ENCODE measurements at places on chromosomes 11 and 22.

GRCh38 chr11:76663486-76663810 is 7.1 kb downstream of the LRRC32 start:
- DNase-seq: no peak

DNA sequence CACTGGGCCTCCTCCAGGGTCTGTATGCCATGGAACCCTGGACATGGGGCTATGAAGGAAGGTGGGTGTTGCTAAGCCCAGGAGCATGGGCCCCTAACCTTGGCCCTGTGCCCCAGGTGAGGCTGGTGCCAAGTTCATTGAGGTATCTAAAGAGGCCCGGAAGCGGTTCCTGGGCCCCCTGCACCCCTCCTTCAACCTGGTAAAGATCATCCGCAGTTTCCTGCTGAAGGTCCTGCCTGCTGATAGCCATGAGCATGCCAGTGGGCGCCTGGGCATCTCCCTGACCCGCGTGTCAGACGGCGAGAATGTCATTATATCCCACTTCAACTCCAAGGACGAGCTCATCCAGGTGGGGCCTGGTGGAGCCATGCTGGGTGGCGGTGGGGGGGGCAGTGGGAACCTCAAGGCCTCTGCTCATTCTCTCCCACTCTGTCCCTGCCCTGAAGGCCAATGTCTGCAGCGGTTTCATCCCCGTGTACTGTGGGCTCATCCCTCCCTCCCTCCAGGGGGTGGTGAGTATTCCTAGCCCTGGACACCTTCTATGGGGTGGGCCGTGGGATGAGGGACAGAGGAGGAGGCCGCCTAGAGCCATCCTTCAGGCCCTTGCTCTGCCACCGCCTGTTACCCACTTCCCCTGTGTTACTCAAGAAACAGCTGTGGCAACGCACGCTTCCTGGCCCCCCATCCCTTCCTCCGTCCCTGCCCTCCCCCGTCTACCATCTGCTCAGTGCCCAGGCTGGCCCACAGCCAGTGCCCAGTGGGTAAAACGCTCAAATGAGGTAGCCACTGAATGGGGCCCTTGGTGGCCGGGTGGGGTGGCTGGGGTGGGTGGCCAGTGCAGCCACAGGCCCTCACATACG is 3.0 kb downstream of the PNPLA2 start:
- no peak for DNase-seq

DNA sequence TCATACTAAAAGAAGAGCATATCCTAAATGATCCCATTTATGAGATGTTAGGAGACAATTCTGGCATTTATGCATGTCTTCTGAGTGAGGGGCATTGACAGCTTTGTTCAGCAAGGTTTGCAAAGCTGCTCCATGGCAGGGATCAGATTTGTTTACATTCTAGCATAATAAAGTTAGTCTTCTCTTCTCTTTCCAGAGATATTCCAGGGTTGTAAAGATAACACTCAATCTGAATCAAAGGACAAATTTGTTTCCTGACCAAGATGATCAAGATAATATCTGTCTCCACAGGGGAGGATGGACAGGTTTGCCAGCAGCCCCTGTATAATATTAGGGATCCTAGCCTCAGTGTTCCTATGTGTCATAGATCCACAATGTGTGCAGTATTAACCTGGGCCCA is 77.5 kb upstream of the ZC3H12C start:
- DNase-seq: no peak

GRCh38 chr11:124174001-124174583 is 9.1 kb upstream of the OR10D3 start:
- peak; percentile 68 for DNase-seq

GRCh38 chr11:17479284-17480214 is 2.9 kb upstream of the ABCC8 start:
- DNase-seq: peak; percentile 51

DNA sequence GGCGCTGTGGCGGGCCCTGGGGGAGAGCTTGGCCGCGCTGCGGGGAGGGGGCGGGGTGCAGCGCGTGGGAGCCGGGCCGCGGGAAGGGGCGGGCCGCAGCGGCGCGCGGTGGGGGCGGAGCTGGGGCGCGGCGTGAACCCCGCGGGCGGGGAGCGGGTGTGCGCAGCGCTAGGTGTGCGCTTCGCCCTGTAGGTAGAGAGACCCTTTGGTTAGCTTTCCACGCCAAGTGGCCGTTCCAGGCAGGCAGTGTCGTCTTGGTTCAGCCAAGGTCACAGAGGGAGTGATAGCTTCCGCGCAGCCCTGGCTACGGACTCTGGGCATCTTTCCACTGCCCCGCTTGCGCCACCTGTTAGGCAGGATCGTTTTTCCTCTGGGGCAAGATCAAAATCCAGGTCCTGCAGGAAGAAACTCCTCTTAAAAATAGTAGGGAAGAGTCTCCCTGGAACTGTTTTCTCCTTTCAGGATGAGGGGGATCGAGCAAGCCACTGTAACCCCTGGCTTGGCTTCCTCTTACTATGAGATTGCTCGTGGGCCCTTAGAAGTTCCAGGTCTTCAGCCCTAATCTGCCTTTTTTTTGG is 434 bp downstream of the BANF1 start:
- DNase-seq: peak; percentile 36

DNA sequence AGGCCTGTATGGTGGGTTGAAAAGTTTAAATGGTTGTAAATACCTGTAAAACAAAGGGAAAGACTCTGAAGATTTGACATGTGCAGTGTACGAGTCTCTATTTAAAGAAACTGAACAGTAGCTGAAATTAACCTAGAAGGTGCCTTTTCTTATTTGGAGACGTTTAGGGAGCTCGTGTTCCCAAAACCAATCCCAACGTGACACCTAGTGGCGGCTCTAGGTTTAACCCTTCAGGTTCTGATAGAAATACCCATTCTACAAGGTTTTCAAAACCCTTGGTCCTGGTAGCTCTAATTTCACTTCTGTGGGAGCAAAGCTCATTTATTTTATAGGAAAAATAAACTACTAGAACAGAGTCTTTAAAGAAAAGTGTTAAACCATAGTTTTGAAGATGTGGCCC is 258.3 kb downstream of the LRRC4C start:
- DNase-seq: peak; percentile 40

GRCh38 chr11:110629594-110629993 is 82.6 kb downstream of the ARHGAP20 start:
- DNase-seq: no peak

DNA sequence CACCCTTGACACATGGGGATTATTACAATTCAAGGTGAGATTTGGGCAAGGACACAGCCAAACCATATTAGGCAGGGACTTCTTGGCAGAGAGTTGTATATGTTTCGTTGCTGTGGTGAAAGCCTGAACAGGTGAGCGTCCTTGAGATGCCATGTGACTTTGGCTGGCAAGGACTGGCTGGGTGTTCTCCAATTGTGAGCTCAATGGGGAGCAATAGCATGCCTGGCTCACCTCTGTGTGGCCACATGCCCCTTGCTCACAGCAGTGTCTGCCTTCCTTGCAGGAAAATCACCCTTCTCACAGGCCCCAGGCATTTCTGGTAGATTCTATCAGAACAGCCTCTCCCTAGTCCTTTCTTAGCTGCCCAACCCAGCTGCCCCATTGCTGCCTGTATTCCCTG is 105.5 kb downstream of the PARVA start:
- DNase-seq: no peak

DNA sequence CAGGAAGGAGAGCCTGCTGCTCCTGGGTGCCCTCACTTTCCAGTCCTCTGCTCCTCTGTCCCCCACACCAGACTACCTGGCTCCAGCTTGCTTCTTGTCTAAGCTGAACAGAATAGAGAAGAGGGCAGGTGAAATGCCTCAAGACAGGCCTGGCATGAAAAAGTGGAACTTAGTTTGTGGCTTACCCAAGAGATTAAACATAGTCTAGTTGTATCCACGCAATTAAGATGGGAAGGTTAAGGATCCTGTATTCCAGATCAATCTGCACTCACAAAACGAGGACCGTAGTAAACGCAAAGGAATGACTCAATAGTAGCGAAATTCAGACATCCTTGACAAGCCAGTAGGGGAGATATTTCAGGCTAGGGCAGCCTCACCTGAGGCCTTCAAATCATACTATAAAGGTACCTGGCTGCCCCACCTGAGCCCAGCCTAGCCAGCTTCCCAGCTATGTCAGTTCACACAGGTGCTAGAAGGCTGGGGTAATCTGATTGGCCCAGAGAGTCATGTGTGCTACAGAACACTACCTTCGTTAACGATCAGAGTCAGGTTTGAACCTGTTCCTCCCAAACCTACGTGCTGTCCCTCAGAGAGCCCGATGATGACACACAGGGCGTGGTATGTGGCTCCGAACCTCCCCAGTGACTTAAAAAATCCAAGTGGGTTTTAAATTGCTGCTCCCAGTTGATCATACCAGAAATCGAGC is 46.5 kb downstream of the AHNAK start:
- DNase-seq: no peak
